Upper lobe of left lung (tissue), 6 donors: ENCODE measurements at places on chromosomes 5 and 9. TPM values are rescaled to one million over a fixed set of nuclear protein-coding genes. Genes with fewer than 3 reads are reported as not detected.

GRCh38 chr5:56229111-56229510 lies 4.0 kb downstream of the ANKRD55 start:
- no peak for DNase-seq

The SAXO1 gene
- total RNA-seq = not detected

The NINJ1 gene
- total RNA-seq = 58.0 TPM

DNA sequence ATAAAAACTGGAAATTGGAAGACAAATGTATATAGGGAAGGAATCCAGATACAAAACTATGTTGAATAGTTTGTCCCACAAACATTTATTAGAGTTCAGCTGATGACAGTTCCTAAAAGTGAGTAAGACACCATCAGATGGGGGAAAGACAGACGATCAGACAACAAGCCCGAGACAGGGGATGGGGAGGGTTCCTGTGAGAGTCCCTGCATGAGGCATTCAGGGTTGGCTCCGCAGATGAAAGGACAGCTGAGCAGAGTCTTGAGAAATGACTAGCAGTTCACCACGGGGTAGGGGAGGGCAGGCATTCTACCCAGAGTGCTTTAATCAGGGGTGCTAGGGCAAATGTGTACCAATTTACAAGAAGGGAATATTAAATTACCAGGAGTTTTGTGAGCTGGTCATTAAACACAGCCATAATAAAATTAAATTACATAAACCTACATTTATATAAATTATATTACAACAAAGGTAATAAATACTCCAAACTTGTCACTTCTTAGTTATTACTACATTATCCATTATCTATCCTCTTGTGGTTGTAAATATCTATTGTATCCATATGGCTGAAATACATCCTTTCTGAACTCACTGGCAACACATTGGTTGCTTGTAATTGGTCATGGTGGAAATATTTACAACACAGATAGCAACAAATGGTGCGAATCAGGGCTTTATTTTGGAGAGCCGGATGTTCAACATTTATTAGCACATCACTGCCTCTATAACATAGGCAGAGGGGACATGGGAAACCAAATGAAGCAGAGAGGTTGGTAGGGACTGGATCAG lies 27.8 kb downstream of the TNFSF15 start:
- DNase-seq = no peak

DNA sequence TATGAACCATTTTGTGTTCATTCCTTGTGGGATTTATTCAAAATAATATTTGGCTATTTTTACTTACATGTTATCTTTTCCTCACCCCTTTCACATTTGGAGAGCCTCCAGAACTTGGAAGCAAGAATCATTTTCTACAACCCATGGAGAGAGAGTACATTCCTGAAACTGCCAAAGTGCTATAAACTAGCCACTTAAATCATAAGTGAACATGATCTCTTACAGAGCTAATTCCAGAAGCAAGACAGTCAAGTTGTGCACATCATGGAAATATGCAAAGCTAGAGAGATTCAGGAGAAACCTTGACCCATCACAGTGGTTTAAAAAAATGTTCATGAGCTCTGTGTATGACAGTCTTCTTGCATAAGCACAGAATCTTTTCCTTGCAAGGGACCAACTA lies 883.6 kb upstream of the C9orf72 start:
- no peak for DNase-seq

GRCh38 chr9:117430813-117431212 lies 16.0 kb upstream of the ASTN2 start:
- DNase-seq = no peak

DNA sequence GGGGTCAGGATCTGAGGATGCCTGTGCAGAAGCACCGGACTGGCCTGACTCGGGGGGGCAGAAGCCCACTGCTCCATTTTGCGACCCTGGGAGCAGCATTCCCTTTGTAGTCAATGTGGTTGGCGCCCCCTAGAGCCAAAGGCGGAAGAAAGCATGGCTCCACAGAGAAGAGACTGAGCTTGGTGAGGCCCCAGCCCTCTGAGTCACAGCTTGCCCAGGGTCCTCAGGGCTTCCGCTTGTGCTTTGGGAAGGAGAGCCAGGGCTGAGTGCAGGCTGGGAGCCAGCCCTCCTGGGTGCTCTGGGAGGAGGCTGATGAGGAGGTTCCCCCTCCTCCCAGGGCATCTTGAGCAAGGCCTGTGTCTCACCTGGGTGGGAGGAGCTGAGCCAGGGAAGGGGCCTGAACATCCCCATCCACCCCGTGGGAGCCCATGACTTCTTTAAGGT lies 5.5 kb upstream of the AQP3 start:
- no peak for DNase-seq

GRCh38 chr5:105088961-105089360 lies 1526.4 kb upstream of the NUDT12 start:
- DNase-seq = no peak

GRCh38 chr9:20649381-20649780 lies 27.1 kb upstream of the MLLT3 start:
- no peak for DNase-seq

The ZDHHC12 gene
- 46.1 TPM for total RNA-seq

The KIF3A gene
- total RNA-seq = 22.0 TPM

The PCDHGA4 gene
- 1.7 TPM for total RNA-seq

The TRPM6 gene
- total RNA-seq = 0.98 TPM

- DNase-seq = no peak
These were observed 123.0 kb upstream of the MEF2C start for GRCh38 chr5:89005990-89006389.

GRCh38 chr5:179923436-179923835 lies 15.7 kb upstream of the TBC1D9B start:
- DNase-seq = no peak

- DNase-seq = no peak
These were observed 154.4 kb downstream of the ZSWIM6 start for GRCh38 chr5:61486476-61486875.

The PCDHGA1 gene
- 0.22 TPM for total RNA-seq

- no peak for DNase-seq
These were observed 164.8 kb downstream of the DEPDC1B start for GRCh38 chr5:60535198-60535597.

- DNase-seq = no peak
These were observed 184.3 kb downstream of the MTRR start for GRCh38 chr5:8053270-8053669.

The AFAP1L1 gene
- 15.1 TPM for total RNA-seq

DNA sequence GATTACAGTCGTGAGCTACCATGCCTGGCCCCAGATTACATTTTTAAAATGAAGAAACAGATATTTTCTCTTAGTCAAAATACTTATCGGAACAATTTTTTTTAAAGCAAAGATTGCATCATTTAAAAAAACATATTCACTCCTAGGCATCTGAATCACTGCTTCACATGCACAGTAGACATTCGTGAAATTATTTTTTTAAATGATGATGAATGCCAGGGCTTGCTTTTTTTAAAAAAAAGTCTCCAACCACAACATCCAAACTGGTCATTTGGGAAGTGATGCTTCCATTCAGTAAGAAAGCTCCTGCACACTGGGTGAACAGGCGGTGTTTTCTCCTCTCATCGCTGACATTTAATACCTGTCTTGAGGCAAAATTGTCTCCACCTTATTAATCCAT lies 223.0 kb upstream of the DMRT1 start:
- DNase-seq = no peak

The OR1J2 gene
- total RNA-seq = not detected

DNA sequence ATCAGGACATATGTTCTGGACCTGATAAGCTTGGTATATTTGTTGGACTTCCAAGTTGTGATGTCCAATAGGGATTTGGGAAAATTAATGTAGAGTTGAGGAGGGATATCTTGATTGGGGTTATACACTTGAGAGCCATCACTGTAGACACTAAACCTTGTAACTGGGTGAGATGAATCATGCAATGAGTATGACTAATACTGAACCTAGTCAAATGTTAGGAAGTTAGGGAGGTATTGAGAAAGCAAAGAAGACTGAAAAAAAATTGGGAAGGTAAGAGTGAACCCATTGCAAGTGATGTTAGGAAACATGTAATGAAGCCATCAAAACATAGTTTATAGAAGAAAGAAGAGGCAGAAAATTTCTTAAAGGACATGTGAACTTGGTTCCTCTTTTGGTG lies 668.4 kb upstream of the CDH9 start:
- DNase-seq = no peak

- no peak for DNase-seq
These were observed 183.3 kb downstream of the MAPKAP1 start for GRCh38 chr9:125523681-125524080.

The TAF11L11 gene
- total RNA-seq = not detected

- DNase-seq = no peak
These were observed 62.3 kb downstream of the MAST4 start for GRCh38 chr5:66658516-66658915.

The ZNF608 gene
- total RNA-seq = 54.9 TPM

- DNase-seq = no peak
These were observed 36.0 kb upstream of the PITX1 start for GRCh38 chr5:135069895-135070657.

GRCh38 chr5:122704247-122705036 lies 70.4 kb upstream of the SNX2 start:
- DNase-seq = no peak

- no peak for DNase-seq
These were observed 120.8 kb upstream of the SLC27A6 start for GRCh38 chr5:128844354-128844923.

The ADAMTS12 gene
- total RNA-seq = 2.3 TPM

The F2RL2 gene
- 0.43 TPM for total RNA-seq

- no peak for DNase-seq
These were observed 175.1 kb downstream of the BAAT start for GRCh38 chr9:101209670-101210069.

The ACOT12 gene
- total RNA-seq = not detected

- no peak for DNase-seq
These were observed 122.3 kb upstream of the POC5 start for GRCh38 chr5:75839547-75839946.

DNA sequence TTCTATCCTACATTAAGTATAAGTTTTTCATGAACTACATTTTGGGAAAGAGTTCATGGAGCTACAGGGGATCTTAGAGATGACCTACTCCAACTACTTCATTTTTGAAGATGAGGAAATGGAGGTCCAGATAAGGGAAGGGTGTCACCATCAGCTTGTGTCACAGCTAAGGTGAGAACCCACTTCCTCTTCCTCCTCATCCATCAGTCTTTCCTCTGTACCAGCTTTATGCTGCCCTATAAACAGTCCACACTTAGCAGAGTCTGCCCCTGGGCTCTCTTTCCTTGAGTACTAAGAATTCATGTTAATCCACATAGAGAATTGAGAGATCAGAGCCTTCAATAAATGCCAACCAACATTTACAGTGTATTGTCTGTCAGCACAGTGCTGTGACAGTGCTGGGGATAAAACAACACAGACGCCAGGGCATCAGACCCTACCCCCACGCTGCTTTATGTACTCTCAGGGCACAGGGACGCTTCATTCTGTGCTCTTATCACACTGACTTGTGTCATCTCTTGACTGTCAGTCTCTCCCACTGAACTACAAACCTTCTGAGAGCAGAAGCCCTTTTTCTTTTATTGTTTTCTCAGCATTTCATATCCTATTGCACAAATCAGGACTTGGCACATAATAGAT lies 22.1 kb downstream of the ADRB2 start:
- DNase-seq = no peak

DNA sequence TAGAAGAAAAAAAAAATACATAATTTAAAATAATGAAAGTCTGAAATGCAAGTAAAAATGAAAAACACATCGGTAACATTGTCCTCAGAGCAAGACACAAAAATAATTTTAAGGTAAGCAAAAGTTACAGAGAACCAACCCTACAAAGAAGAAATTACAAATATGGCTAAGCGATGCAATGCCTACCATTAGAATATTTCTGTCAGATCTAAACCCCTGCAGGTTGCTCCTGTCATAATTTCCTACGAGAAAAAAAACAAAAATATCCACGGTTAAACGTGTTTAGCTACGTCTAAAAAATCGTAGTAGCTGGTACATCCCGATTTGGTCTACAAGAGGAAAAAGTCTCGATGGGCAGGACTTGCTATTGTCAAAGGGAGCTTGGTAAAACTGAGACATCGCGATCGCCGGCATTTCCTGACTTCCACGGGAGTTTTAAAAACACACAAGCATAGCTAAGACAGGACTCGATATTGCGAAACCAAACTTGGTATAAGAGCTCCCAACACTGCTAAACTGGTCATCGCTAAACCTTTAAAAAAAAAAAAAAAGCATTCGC lies 1.1 kb upstream of the ANXA2R start:
- peak; percentile 49 for DNase-seq

- DNase-seq = no peak
These were observed 98.9 kb downstream of the CSNK1G3 start for GRCh38 chr5:123610665-123611405.

DNA sequence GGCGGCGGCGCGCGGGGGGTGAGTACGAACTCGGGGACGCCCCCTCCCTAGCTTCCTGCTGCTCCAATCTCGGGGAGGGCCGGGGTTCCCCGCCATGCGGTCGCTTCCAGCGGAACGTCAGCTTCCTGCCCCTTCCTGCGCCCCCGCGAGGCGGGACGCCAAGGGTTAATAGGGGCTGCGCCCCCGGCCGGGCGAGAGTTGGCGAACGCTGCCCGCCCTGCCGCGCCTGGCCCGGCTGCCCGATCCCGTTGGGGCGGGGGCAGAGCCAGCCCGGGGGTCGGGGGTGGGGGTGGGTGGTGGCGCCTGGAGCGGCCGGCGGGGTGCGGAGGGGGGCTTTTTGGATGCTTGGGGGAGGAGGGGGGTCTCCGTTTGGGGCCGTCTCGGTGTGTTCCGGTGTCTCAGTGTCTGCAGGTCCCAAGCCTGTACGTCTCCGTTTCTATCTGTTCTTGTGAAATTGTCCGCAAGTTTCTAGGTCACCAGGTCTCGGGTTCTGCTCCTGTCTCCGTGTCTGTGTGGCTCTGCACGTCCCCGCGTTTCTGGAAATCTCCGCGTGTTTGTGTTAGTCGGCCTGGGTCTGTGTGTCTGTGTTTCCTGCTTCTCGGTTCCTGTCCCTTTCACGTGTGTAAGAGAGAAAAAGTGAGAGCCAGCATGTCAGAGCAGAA lies 789 bp downstream of the COL27A1 start:
- peak; percentile 86 for DNase-seq

DNA sequence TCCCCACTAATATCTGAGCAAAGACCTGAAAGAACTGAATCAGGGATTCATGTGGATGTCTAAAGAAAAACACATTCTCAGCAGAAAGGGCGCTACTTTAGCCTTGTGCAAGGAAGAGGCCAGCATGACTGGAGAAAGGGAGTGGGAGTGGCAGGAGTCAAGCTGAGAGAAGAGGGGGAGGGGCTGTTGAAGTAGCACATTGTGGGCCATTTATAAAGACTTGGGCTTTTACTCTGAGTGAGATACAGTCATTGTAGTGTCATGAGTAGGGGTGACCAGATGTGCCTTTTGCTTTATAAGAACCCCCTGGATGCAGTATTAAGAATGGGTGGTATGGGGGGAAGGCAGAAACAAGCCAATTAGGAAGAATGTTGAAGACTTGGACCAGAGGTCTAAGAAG lies 452.8 kb downstream of the ENC1 start:
- no peak for DNase-seq

GRCh38 chr5:61993295-61993927 lies 312.6 kb upstream of the KIF2A start:
- DNase-seq = no peak

DNA sequence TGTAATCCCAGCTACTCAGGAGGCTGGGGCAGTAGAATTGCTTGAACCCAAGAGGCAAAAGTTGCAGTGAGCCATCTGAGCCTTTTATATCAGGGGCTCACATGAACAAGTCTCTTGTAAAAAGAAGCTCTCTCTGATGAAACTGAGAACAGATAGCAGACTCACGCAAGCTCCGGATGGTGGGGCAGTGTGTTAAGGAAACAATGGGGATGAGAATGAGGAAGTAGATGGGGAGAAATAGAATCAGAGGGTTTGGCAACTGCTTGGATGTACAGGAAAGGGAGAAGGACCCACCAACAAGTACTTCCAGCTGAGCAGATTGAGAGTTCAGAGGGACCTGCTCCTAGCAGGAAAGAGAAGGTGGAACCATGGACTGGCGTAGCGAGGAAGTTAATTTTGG lies 18.6 kb downstream of the TMEM252 start:
- peak; percentile 58 for DNase-seq
